ENCODE measurements at places on chromosomes 5 and 9. TPM values are rescaled to one million over a fixed set of nuclear protein-coding genes. Genes with fewer than 3 reads are reported as not detected.

GRCh38 chr9:107688728-107689127 is 199.2 kb upstream of the KLF4 start:
- DNase-seq: no peak

- no peak for DNase-seq
Measured at GRCh38 chr9:115650768-115651167, 502.8 kb upstream of the PAPPA start.

DNA sequence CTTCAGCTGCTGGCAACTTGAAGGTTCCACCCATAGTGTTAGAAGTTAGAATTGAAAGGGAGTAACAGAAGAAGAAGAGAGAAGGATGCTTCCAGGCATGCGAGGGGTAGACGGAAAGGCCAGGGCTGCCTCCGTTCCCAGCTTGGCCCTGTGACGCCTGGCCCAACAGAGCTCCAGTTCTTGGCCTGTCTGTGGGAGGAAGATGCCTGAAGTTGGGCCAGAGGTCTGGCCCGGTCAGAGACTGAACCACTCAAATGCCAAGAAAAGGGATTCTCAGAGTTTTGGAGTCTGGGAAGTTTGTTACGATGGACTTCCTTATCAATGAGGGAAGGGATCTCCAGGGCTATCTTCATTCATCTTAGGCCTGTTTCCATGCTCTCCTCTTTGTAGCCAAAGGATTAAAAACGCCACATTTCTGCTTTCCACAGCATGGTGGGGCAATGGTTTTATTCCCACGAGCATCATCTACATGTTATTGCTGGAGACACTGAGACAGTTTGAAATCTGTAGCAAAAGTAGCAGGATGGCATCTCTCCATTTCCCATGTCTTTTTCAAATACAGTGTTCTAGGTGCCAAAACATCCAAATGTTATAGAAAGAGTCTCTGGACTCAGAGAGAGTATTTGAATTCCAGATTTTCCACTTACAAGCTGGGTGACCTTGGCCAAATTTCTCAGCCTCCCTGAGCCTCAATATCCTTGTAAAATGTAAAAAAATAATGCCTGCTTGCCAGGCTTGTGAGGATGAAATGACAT is 65.4 kb upstream of the ANKRD55 start:
- DNase-seq: no peak

DNA sequence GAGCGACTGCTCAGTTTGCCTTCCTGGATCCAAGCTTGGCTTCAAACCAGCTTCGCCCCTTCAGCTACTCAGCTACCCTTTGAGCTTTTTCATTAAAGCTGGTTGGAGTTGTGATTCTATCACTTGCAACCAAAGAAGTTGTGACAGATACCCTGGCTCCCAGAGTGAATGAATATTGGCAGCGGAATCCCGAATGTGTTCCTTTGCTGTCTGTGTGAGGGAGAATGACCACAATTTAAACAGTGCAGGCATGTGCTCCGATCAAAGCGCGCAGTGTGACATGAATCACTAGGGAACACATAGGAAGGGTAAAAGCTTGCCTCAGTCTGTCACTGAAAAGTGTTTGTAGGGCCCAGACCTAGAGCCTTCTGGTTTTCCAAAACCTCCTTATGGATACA is 6.6 kb upstream of the AFAP1L1 start:
- DNase-seq: no peak

Gene MIGA2
- 30.4 TPM for total RNA-seq

Gene C9orf50
- not detected for total RNA-seq

DNA sequence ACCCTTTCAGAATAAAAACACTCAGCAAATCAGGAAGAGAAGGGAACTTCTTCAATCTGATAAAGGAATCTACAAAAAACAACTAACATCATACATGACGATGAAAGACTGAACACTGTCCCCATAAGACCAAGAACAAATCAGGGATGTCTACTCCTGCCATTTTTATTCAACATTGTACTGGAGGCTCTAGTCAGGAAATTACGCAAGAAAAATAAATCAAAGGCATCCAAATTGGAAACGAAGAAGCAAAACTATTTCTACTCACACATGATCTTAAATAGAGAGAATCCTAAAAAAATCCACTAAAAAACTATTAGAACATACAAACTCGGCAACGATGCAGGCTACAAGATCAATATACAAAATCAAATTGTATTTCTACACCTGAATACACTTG is 42.3 kb downstream of the IPPK start:
- no peak for DNase-seq

Gene ADAMTSL1
- not detected for total RNA-seq

Gene PHYHD1
- 0.64 TPM for total RNA-seq
